Hepatic stellate cell (primary cell): ENCODE measurements at places on chromosomes 16 and 17.

- DNase-seq = no peak
These were observed 14.7 kb downstream of the TOM1L2 start for GRCh38 chr17:17957584-17957916.

- no peak for DNase-seq
These were observed 90.6 kb downstream of the NXN start for GRCh38 chr17:888998-889441.

DNA sequence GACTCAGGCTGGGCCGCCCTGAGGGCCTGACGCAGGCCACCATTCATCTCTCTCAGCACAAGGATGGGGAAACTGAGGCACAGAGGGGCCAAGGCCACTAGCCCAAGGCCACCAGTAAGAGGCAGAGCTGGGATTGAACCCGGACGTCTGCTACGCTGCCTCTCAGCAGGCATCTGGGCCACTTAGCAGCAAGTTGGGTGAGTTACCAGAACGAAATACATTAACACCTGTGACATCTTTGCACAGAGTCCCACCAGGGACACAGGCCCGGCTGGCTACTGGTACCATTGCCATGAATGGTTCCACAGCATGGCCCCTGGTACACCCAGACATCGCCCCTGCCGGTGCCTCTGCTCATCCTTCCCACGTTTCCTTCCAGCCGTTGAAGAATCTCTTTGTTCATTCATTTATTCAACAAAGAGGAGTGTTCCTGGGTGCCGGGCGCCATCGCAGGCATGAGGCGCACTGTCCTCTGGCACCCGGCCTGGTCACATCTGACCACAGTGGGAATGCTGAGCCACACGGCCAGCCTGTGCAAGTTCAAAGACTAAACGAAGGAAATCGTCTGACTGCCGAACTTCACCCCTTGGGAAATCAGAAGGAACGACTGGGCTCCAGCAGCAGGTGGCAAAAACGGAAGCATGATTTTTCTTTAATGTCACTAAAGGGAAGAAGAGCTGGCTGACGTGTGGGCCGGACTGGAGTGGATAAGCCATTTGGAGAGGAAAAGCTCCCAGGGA lies 7.4 kb upstream of the ZNF469 start:
- no peak for DNase-seq

DNA sequence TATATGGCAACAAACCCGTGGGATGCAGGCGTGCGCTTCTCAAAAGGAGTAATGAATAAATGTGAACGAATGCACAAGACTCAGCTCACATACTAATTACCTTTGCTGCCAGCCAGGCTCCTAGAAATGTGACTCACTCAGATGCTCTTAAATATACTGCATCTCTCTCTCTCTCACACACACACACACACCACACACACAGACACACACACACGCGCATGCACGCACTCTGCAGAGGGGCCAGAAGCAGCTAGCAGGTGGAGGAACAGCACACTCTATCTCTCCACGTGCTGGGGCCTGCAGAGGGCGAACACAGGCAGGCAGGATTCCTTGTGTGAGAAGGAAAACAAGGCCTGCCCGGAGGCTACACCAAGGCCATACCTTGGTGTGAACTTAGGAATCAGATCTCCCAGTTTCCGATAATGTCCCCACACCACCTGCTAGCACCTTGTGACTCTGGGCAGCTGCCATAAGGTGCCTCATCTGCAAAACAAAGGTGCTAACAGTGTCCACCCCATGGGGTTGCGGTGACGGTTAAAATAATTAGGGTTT lies 5.3 kb downstream of the GPRC5B start:
- no peak for DNase-seq

GRCh38 chr16:52921104-52921503 lies 131.6 kb downstream of the CHD9NB start:
- DNase-seq = no peak

- DNase-seq = no peak
These were observed 25.6 kb upstream of the DOC2B start for GRCh38 chr17:206941-207560.

DNA sequence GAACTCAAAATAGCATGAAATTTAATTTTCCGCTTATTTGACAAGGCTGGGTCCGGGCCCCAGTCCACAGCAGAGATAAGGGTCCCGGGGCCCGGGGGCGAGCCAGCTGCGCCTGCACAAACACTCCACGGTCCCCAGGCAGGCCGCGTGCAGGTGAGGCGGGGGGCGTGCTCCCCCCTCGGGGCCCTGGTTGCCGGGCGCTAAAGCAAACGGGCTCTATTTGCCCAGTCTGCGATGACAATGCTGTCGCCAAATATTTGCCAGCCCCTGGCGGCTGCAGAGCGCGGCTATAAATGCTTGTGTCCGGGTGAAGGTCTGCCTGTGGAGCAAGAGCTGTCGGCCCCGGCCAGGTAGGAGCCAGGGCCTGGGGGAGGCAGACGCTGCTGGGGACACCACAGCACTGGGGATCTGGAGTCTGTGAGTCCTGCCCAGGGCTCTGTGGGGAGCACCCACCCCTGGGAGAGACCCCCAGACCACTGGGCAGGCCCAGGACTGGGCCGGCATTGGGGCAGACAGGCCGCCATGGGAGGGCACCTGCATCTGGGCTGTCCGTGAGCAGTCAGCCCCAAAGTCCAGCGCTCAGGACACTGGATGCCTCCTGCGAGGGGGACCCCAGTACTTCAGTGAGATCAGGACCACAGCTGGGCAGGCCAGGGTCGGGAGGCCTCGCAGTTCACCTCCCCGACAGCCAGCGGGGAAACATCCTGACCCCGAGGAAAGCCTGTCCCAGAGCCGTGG lies at the start of gene PERCC1:
TSS of gene PERCC1 (plus strand) at position 320 of the 738 bp plus-strand sequence. CDS start 1,516 bp downstream, outside the sequence.
- no peak for DNase-seq

GRCh38 chr16:70250748-70251628 lies 752 bp downstream of the EXOSC6 start:
- peak; percentile 59 for DNase-seq

- DNase-seq = peak; percentile 26
These were observed 263.8 kb downstream of the HS3ST3A1 start for GRCh38 chr17:13337864-13338371.

DNA sequence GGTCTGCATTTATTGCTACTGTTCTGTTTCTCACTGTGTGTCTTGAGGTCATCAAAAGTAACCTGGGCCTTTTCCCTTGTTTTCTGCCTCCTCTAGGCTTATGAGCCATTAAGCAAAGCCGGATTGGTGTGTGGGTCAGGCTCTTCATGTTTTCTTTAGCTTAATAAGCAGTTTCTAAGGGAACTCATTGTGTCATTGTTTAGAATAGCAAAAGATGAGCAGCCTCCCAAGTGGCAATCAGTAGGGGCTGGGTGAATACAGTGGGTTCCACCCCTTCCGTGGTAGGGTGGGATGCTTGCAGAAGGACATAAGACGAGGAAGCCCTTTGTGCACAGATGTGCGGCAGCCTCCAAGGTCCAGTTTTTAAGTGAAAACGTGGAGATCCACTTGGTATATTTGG lies 34.5 kb downstream of the ABCC1 start:
- DNase-seq = no peak

DNA sequence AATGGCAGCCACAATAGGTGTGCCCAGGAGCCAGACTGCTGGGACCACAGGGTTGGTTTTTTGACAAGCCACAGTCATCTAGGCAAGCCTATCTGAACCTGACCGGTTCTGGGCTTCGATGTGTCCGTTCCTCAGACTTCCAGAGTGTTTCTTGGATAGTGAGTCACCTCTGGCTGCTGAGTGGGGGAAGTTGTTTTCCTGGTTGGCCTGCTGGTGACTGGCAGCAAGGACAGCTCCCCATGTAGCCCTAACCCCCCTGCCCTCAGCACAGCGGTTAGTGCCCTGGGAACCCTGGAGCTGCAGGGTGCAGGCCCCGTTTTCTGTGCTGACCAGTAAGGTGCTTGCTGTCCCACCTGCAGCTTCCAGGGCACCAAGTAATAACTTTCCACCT lies 65.5 kb downstream of the PLD6 start:
- peak; percentile 96 for DNase-seq

- no peak for DNase-seq
These were observed 1.5 kb downstream of the TNFSF12 start for GRCh38 chr17:7550344-7550743.

GRCh38 chr16:77457046-77457445 lies 22.2 kb upstream of the ADAMTS18 start:
- DNase-seq = no peak

DNA sequence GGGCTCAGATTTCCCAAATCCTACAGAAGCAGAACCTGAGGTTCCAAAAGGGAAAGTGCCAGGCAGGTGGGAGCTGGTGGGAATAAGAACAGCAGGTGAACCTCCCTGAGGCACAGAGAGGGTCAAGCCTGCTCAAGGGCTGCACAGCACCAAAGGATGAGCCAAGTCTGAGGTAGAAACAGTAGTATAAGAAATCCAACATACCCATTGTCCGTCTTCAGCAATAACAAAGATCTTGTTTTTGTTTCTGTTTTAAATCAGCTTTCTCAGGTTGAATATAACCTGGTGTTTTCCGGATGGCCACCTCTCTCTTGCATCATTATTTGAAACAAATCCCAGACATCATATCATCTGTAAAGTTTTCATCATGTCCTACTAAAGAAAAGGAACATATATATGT lies 10.6 kb upstream of the CES3 start:
- no peak for DNase-seq

GRCh38 chr17:17154981-17155380 lies 51.2 kb downstream of the PLD6 start:
- no peak for DNase-seq

- peak; percentile 88 for DNase-seq
These were observed at the start of gene FBXO31 for GRCh38 chr16:87383505-87384161. TSS of gene FBXO31 (minus strand) at chr16:87383776. CDS start at chr16:87383744, 32 bp downstream.

DNA sequence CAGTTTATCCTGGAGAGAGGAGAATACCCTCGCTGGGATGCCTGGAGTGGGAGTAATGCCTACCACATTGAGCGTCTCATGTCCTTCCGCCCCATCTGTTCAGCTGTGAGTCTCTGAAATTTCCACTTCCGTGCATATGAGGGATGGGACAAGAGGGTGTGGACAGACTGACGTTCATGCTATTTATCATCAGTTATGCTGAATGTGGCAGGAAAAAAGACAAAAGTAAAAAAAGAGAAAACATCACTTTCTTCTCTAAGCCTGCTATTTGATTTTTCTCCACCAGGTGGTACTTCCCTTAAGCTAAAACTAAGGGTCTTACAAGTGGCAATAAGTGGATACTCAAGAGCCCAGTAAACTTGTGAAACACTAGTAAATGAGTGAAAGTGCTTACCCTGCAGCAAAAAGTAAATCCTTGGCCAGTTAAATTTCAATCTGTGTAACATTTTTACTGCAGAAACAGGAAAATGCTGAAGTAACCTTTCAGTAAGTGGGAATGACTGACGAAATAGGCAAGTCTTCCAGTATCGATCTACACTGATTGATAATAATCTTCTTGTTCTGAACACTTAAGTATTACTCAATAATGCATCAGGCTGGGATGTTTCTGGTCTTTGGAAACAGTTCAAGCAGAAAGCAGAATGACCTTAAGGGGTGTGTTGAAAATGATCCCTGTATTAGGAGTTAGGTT lies 5.6 kb downstream of the CRYBA1 start:
- DNase-seq = peak; percentile 24

GRCh38 chr16:60170196-60170595 lies 1436.1 kb upstream of the GOT2 start:
- no peak for DNase-seq

DNA sequence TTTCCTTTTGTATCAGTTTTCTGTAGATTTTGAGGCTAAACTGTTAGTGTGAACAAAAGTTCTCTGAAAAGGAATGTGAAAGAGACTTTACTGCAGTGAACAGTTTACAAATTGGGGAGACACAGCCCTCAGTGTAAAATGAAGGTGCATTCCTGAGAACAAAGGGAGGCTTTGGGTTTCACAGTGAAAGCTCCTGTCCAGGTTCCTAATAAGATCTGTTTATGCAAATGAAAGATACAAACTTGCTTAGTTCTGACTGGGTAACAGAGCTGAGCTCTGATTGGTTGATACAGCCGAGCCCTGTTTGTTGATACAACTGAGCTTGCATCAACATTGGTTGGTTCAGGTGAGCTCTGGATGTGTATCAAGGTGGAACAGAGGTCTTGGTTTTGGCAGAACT lies 8.3 kb upstream of the CDRT15 start:
- DNase-seq = no peak

DNA sequence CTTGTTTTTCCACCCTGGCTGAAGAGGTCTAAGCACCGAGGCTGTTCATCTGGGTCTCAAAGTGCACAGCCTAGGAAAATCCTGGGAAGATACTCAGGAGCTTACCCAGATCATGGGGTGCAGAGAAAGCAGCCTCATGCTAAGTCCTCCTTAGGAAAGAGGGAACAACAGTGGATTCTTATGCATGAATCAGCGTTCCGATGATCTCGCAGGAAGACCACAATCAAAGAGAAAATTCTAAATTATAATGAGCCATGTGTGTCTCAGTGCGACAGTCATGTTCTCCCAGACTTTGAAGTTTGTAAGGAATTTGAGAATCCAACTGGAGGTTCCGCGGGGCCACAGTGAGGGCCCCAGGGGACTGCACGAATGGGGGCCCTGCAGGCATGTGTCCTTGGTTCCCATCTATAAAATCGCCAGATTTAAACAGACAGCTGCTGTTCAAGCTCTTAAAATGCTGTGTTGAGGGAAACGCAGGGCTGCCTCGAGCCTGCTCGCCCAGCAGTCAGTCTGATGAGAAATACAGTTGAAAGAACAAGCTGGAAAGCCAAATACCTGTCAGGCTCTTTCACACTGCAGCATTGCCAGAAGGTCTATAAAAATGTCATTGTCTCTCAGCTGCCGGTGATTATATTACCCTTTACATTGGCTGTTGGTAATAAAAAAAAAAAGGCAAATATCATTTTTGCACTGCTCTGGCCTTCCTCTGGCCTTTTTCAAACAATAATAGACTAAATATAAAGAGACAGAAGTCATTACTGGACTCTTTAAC lies 152.1 kb downstream of the PMP22 start:
- DNase-seq = no peak
